ENCODE measurements at places on chromosomes 1 and 21. TPM values are rescaled to one million over a fixed set of nuclear protein-coding genes. Genes with fewer than 3 reads are reported as not detected.

DNA sequence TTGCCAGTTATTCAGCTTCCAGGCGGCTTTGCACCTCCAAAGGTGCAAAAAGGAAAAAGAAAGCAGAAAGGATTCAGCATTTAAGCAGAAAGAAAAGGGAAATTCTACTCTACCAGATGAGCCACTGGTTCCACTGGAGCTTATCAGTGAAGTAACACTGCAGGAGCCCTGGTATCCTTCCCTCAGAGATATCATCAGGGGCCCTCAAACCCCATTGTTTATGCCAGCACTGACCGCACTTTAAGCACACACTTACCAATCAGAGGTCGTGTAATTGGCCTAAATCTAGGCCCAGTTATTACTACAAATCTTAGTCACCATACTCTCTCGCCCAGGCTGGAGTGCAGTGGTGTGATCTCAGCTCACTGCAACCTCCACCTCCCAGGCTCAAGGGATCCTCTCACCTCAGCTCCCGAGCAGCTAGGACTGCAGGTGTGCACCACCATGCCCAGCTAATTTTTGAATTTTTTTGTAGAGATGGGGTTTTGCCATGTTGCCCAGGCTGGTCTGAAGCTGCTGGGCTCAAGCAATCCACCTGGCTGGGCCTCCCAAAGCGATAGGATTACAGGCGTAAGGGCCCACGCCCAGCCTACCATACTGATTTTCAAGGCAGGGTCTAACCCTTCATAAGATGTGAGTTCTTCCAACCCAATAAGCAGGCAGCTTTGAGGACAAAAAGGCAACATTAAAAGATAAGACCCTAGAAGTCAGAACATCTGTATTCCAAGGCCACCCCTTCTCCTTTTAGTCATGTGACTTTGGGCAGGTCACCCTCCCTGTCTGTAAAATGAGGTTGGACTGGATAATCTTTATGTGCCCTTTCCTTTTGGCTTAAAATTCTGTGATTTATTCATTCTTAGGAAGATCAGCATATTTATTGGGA, 125.3 kb downstream of the SYT2 start:
- no peaks in the 10 kb centered on the region for H3K27me3 ChIP-seq
- no peak overlapping the region for H3K4me3 ChIP-seq
- H3K27ac ChIP-seq, result no peak overlapping the region
- H3K36me3 ChIP-seq, result no peaks in the 10 kb centered on the region

GRCh38 chr1:75342786-75343185, 208.6 kb downstream of the LHX8 start:
- no peaks in the 10 kb centered on the region for H3K27me3 ChIP-seq
- no peak for DNase-seq
- H3K4me3 ChIP-seq, result no peak overlapping the region
- no peaks in the 10 kb centered on the region for H3K4me1 ChIP-seq

- no peaks in the 10 kb centered on the region for H3K36me3 ChIP-seq
- peaks cover 10% of the 10 kb centered on the region for H3K4me1 ChIP-seq
- DNase-seq, result peak; percentile 52
These were observed 16.0 kb upstream of the LRIG2 start for GRCh38 chr1:113057006-113057405.

GRCh38 chr1:65527707-65528503, 107.4 kb downstream of the LEPR start:
- no peaks in the 10 kb centered on the region for H3K36me3 ChIP-seq
- H3K27ac ChIP-seq, result no peak overlapping the region
- H3K4me1 ChIP-seq, result peaks cover 13% of the 10 kb centered on the region
- no peak overlapping the region for H3K4me3 ChIP-seq

The HCN3 gene
- 1.6 TPM for total RNA-seq

DNA sequence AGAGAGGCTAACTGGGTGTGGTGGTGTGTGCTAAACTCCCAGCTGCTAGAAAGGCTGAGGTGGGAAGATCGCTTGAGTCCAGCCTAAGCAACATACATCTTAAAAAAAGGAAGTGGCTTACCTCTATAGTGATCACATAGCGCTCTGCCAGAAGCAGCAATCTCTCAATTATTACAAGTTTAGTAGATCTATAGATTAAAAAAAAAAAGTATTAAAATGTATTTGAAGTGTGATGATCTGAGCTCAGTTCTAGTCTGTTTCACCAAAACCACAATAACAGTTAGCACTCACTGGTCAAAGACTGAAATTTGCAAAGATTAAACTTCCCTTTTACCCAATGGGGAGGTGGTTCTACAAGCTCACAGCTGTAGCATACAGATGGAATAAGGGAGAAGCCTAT, 76.3 kb downstream of the USP24 start:
- H3K4me1 ChIP-seq, result peaks cover 7% of the 10 kb centered on the region
- no peak overlapping the region for H3K27ac ChIP-seq
- no peaks in the 10 kb centered on the region for H3K27me3 ChIP-seq

- no peak for DNase-seq
- H3K4me1 ChIP-seq, result no peaks in the 10 kb centered on the region
- H3K4me3 ChIP-seq, result no peak overlapping the region
- H3K27me3 ChIP-seq, result no peaks in the 10 kb centered on the region
These were observed 178.1 kb downstream of the AK5 start for GRCh38 chr1:77459881-77460280.

The CHD5 gene
- total RNA-seq, result 0.05 TPM
